ENCODE measurements at places on chromosomes 2 and 18. TPM values are rescaled to one million over a fixed set of nuclear protein-coding genes. Genes with fewer than 3 reads are reported as not detected.

Gene COL4A3
- total RNA-seq, result 0.42 TPM

Gene FHOD3
- total RNA-seq, result 29.8 TPM

Gene PAX8
- 3.6 TPM for total RNA-seq

Gene CSRNP3
- 3.1 TPM for total RNA-seq

Gene SLC30A3
- total RNA-seq, result 1.4 TPM

Gene CYTIP
- 6.8 TPM for total RNA-seq

Gene TRAPPC8
- total RNA-seq, result 46.3 TPM

Gene TMEM37
- total RNA-seq, result 8.0 TPM

Gene KRTCAP3
- 1.4 TPM for total RNA-seq

Gene CDH2
- total RNA-seq, result 12.0 TPM

Gene NR4A2
- total RNA-seq, result 15.5 TPM

Gene TMEM200C
- total RNA-seq, result 3.9 TPM

Gene SMAD2
- 114 TPM for total RNA-seq

Gene CTAGE1
- not detected for total RNA-seq

Gene TMEM247
- total RNA-seq, result not detected

Gene ANKRD44
- 24.5 TPM for total RNA-seq

Gene ALLC
- total RNA-seq, result not detected

Gene RTP5
- total RNA-seq, result not detected

Gene FLACC1
- 2.4 TPM for total RNA-seq

Gene EGR4
- not detected for total RNA-seq

Gene KIAA1328
- total RNA-seq, result 13.2 TPM
